ENCODE measurements at places on chromosomes 1 and 21.

- DNase-seq = no peak
Measured at GRCh38 chr1:164495905-164496304, 63.1 kb upstream of the PBX1 start.

DNA sequence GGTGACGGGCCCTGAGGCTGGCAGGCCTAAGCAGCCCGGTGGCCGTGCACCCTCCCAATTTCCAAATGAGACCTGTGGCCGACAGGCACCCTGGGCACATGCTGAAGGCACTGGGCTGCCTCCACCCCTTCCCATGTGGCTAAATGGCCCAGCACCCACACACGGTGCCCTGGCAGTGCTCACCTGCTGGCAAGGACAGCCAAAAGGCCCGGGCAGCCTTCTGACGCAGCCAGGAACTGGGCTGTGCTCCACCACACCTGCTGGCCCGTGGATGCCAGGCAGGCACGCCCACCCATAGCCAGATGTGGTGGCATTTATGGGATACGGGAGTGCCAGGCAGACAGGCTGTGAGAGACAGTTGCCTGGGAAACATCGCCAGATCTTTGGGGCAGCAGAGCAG lies 4.0 kb upstream of the FAAP20 start:
- no peak for DNase-seq

GRCh38 chr1:110412576-110412975 lies 5.1 kb upstream of the LAMTOR5 start:
- DNase-seq = peak; percentile 63

DNA sequence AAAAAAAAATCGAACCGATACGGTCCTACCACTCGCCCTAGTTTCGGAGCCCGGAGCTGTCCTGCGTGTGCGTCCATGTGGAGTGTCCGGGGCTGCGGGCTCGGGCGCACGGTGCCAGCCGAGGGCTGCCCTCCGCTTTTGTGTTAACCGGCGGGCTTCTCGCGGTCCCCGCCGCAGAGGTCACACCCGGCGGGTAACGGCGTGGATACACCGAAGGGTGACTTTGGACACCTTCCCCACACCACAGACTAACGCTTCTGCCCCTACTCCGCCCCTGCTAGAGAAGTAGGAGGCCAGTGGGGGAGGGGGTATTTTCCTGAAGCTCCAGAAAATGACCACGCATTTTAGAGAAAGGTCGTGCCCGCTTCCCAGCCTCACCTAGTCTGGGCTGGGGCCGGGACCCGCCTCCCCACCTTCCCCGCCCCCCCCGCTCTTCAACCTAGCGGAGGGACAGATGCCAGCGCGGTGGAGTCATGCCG lies 609 bp upstream of the ATF3 start:
- DNase-seq = no peak

- no peak for DNase-seq
Measured at GRCh38 chr1:30149226-30149625, 574.2 kb downstream of the MATN1 start.

- DNase-seq = no peak
Measured at GRCh38 chr1:19329188-19329587, 17.1 kb downstream of the SLC66A1 start.

DNA sequence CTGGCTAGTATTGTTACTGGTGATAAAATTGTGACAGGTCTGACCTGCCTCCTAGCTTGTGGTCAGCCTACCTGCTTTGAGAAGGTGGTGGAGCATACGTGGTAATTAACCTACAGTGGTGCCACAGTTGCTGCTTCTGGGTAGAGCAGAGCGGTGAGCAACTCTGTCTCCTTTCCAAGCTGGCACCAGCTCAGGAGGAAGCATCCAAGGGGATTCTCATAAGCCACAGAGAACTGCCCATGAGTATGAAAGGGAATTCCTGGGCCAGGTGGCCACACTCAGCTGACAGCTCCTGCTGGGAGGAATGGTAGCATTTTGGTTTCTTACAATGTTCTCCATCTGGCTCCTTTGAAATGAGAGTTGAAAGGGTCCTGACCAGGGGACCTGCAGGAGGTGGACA lies 39.4 kb downstream of the ATP2B4 start:
- no peak for DNase-seq

DNA sequence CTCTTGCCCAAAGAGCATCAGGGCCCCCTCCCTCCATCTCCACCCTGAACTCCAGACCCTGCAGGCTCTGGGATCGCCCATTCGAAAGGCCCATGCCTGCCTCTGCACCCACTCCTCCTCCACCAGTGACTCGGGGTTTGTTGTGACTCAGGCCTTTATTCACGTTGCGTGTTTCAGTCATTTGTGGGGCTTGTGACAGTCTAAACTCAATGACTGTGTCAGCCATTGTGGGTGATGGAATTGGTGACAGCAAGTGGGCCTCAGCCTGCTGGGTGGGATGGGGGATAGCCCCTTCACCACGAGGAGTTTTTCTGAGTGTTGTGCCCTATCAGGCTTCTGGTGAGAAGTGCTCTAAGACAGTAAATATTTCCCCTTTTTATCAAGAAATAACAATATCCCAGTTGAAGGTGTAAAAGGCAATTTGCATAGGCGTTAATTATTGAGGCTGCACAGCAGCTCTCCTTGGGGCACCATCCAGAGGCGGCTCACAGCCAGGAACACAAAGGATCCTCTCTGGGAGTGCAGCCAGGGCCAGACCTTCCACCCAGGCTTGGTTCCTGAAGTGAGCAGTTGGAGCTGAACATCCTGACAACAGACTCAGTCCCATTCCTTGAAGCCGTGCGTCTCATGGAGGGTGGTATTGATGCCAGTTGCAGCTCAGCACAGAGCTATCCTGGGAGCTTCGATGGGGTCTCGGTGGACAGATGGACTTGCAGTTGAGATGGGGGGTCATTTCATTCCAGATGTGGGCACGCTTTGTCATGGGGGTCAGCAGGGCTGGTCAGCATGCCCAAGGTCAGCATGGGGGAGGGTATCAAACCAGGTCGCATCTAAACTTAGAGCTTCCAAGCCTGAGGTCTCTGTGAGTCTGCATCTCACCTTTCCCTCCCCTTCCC lies 135.6 kb upstream of the CACNA1E start:
- no peak for DNase-seq

- DNase-seq = peak; percentile 95
Measured at GRCh38 chr21:28421716-28422524, 570.8 kb downstream of the LTN1 start.

DNA sequence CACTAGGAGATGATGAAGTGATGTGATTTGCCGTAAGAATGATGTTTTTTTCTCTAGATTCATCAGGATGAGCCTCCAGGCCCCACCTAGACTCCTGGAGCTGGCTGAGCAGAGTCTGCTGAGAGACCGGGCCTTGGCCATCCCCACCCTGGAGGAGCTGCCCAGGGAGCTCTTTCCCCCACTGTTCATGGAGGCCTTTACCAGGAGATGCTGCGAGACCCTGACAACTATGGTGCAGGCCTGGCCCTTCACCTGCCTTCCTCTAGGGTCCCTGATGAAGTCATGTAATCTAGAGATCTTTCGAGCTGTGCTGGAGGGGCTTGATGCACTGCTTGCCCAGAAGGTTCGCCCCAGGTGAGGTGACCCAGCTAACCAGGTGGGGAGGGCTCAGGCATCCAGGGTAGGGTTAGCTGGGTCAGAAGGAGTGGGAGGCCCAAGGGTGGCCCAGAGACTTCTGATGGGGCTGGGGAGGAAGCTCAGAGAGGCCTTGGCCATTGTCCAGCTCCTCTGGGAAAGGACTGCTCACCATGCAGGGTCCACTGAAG lies 1.3 kb downstream of the PRAMEF12 start:
- no peak for DNase-seq

DNA sequence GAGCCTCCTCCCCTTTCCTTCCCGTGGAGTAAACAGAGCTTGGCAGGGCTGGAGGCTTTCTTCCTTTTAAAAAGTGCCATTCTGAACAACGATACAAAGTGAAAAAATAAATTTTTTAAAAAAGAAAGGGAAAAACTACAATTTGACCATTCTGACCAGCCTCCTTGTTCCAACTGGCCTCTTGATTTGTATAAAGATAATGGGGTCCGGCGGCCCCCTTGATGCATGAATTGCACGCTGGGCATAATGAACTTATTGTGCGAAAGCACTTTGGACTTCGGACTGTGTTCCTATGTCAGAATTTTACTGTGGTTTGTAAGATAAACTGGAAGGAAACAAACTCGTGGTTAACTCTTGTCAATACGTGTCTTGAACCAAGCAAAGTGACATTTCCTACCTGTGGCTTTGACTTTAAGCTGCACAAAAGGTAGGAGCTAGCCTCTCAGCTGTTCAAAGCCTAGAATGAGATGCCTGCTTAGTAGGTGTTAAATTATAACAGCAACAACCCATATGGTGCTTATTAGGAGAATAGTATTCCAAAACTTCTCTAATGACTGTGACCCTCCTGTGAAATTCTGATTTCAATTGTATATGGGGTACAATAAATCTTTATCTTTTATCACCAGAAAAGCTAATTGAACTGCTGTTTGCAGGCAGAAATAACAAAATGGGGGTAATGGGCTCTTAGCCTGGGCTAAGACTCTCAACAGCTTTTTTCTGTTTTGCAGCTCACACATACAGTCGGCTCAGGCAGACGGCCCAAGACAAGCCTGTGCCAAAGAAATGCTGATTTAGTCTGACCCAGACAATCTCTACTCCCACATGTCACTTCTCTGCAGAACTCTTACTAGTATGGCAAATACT lies 9.3 kb downstream of the IRF2BP2 start:
- DNase-seq = no peak

DNA sequence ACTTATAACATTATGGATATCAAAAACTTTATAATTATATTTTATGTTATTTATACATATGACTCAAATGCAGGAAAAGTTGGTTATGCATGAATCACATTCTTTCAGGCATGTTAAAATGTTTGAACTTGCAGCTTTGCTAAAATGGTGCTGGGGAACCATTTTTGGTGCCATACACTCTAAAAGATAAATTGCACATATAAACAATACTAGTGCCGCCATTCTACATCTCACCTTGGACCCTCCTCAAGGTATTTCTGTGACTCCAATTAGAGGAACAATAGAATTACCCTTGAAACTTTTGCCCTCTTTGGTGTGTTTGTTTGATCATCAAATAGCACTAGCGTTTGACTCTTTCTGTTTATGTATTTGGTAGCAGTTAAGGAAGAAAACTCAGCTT lies 997 bp downstream of the PRKACB start:
- DNase-seq = no peak

DNA sequence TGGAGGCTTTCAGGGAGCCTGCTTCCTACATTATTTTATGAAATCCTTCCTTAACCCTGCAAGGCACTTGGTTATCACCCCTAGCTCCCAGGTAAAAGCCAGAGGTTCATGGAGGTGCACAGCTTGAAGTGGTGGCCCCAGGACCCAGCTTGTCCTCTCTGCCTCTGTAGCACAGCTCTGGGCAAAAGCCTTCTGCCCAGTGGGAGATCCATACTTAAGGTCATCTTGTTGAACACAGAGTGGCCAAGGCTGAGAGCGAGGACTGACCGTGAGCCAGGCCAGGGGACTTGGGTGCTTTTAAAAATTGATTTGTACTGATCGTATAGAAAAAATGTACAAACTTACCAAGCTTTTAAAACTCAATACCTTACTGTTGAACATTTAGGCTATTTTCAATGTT lies 33.4 kb downstream of the KCNA2 start:
- no peak for DNase-seq

- no peak for DNase-seq
Measured at GRCh38 chr1:5379176-5379759, 613.0 kb downstream of the NPHP4 start.

- DNase-seq = peak; percentile 4
Measured at GRCh38 chr1:236762410-236762809, 32.7 kb upstream of the MTR start.

- peak; percentile 46 for DNase-seq
Measured at GRCh38 chr1:155226910-155227260, 18.4 kb downstream of the MTX1 start.

GRCh38 chr1:209072481-209072880 lies 511.0 kb upstream of the CAMK1G start:
- no peak for DNase-seq

DNA sequence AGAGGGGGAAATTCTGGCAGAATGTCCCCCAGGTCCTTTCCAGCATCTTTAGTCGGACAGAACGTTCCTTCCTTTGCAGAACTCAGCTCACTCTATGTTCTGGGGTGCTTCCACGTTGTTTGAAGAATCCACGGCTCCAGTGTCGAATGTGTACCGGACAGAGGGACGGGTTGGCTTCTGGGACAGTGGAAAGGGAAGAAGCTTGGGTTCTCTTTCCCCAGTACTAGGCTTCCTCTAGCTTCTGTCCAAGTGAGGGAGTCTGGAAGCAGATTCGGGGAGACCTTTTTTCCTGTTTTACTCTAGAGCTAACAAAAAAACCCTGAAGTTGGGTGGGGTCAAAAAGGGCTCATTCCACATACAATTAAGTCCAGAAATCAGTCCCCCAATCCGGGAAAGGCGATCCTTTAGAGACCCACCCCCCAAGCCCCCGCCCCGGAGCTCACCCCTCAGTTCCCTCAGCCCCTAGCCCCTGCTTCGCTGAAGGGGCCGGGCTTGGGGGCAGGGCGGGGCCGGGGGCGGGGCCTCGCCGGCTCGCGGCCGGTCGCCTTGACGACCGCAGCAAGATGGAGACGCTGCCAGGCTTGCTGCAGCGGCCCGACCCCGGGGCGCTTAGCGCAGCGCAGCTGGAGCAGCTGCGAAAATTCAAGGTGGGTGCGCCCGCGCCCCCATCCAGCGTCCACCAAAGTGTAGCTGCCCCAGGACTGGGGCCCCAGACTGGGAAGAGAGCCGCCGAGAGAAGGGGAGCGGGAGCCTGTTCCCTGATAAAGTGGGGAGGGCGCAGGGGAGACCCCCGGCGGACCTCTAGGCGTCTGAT lies at the start of gene RIIAD1:
Gene RIIAD1, plus strand, starts transcription at position 549 of the 814 bp plus-strand sequence. Its CDS starts 15 bp downstream, at position 564.
- DNase-seq = peak; percentile 20

GRCh38 chr1:234571702-234572101 lies 38.3 kb downstream of the IRF2BP2 start:
- DNase-seq = no peak

- DNase-seq = no peak
Measured at GRCh38 chr1:181499825-181500224, 16.5 kb downstream of the CACNA1E start.

GRCh38 chr1:118154220-118154619 lies 30.8 kb downstream of the SPAG17 start:
- peak; percentile 56 for DNase-seq

GRCh38 chr1:52413410-52413989 lies 9.1 kb downstream of the PRPF38A start:
- DNase-seq = no peak

DNA sequence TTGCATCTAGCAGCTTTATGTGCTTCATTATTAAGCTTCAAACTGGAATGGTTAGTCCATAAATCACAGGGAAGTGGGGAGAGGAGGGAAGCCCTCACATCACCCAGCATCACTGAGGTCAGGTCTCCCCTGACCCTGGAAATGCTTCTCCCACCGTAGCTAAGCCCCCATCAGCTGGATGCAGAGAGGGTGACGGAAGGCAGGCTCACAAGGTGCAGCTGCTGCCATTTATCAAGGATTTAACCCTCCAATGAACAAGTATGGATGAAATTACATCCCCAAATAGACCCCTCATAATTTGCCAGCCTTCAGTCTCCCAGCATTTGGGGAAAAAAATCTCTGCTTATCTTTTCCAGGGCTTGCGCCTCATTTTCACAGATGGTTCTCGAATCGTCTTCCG lies 60.8 kb downstream of the PGM1 start:
- DNase-seq = no peak

GRCh38 chr1:151701515-151701914 lies 15.1 kb downstream of the CELF3 start:
- DNase-seq = no peak

Data from fibroblast of skin of scalp (primary cell).